ENCODE measurements at places on chromosomes 2 and 18.

DNA sequence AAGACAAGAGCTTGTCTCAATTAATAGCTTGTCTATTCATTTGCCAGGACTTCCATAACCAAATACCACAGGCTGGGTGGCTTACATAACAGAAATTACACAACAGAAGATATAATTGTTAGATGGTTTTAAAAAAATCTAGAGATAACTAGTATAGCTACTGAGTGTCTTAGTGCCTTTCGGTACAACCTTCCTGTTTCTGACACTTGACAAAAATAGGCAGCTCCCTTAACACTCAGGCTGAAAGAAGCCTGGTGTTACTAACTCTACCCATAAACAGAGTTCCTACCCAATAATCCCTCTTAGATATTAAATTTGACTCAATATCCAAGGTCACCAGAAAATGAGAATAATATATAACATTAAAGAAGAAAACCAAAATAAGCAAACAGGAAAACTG, 129.7 kb downstream of the BARD1 start:
- no peak for DNase-seq

DNA sequence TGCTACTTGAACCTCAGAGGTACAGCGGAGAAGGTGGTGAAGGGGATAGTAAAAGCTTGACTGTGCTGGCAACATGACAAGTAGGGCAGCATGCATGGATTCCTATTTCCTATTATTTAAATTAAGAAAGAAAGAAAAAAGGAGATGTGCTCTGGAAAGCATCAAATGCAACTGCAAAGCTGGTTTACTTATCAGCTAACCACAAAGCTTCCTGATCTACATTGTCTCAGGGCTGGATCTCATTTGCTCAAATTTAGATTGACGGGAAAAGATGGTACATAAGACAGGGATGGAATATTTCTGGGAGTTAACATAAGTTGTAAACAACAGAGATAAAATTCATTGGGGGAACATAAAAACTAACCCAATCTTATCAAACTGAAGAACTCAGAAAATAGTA, 178.0 kb downstream of the RIT2 start:
- no peak for DNase-seq

DNA sequence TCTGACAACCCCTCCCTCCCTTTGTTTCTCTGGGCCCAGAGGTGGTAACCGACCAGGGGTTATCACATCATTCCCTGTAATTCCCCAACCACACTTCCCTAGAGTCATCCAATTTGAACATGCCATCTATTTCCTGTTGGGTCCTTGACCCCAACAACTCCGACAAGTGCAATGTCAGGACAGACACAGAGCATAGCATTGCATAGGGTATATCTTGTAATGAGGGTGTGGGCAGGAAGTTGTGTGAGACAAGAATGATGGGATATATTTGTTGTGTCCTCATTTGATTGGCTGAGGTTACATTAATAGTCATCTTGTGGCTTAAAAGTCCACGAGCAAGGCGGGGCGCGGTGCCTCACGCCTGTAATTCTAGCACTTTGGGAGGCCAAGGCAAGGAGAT, 33.4 kb upstream of the CNOT11 start:
- no peak for DNase-seq

- no peak for DNase-seq
These were observed 45.9 kb upstream of the ASAP2 start for GRCh38 chr2:9160732-9161131.

DNA sequence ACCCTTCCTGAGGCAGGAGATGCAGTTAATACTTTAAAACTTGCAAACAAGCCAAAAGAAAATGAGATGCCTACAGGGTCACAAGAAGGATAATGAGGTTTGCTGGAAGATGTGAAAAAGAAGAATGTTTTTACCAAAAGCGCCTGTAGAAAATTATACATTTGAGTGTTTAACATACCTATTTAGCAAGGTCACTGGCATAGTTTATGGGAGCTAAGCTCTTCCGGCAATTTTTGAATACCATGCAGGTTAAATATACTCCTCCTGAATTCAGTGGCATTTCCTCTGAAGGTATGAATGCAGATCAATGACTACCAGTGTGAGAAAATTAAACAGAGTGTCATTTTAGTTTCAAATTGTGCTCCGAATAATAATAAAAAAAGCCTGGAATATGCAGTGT, 21.2 kb upstream of the MAP3K20 start:
- no peak for DNase-seq

Measured in activated naive CD8-positive, alpha-beta T cell treated with anti-CD3 and anti-CD28 coated beads, Interleukin-2, amount 10 ng/mL, durations not matched to agents 7 days and 5 days (primary cell).